ENCODE measurements at places on chromosomes 4 and X. TPM values are rescaled to one million over a fixed set of nuclear protein-coding genes. Genes with fewer than 3 reads are reported as not detected.

DNA sequence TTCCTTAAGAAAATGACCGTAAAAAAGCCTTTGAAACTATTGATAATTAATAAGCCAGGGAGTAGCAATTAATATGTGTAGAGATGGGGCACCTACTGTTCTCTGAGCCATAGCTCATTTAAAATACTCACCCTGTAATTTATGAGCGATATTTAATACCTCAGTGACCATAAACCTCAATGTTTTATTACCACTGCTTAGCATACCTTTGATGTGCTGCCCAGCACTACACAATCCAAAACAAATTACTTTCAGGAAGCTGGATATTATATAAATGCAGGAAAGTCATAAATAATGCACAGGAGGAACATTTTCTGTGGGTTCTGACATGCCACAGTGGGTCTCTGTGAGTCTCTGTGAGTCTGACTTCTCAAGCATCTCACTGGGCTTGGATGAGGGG lies 166.1 kb upstream of the RPL34 start:
- DNase-seq, result no peak
- no peak overlapping the region for H3K27ac ChIP-seq
- no peaks in the 10 kb centered on the region for H3K36me3 ChIP-seq
- no peak overlapping the region for H3K4me3 ChIP-seq
- no peaks in the 10 kb centered on the region for H3K4me1 ChIP-seq
- peaks cover 3% of the 10 kb centered on the region for H3K27me3 ChIP-seq

GRCh38 chr4:158873795-158874401 lies 105.1 kb downstream of the FNIP2 start:
- peaks cover 8% of the 10 kb centered on the region for H3K4me1 ChIP-seq
- no peak overlapping the region for H3K4me3 ChIP-seq
- peaks cover 9% of the 10 kb centered on the region for H3K36me3 ChIP-seq
- no peaks in the 10 kb centered on the region for H3K27me3 ChIP-seq

GRCh38 chr4:24753519-24753918 lies 41.9 kb upstream of the SOD3 start:
- H3K27ac ChIP-seq, result no peak overlapping the region
- H3K4me3 ChIP-seq, result no peak overlapping the region
- H3K4me1 ChIP-seq, result no peaks in the 10 kb centered on the region
- no peaks in the 10 kb centered on the region for H3K36me3 ChIP-seq
- no peak for DNase-seq

GRCh38 chrX:97401154-97401553 lies 517.4 kb downstream of the RPA4 start:
- H3K4me3 ChIP-seq, result no peak overlapping the region
- DNase-seq, result no peak
- H3K27ac ChIP-seq, result no peak overlapping the region
- H3K4me1 ChIP-seq, result no peaks in the 10 kb centered on the region
- H3K27me3 ChIP-seq, result no peaks in the 10 kb centered on the region

- H3K4me1 ChIP-seq, result no peaks in the 10 kb centered on the region
- no peak overlapping the region for H3K27ac ChIP-seq
- no peak overlapping the region for H3K4me3 ChIP-seq
- no peaks in the 10 kb centered on the region for H3K36me3 ChIP-seq
- DNase-seq, result no peak
Measured at GRCh38 chr4:101264993-101265815, 82.1 kb downstream of the PPP3CA start.

DNA sequence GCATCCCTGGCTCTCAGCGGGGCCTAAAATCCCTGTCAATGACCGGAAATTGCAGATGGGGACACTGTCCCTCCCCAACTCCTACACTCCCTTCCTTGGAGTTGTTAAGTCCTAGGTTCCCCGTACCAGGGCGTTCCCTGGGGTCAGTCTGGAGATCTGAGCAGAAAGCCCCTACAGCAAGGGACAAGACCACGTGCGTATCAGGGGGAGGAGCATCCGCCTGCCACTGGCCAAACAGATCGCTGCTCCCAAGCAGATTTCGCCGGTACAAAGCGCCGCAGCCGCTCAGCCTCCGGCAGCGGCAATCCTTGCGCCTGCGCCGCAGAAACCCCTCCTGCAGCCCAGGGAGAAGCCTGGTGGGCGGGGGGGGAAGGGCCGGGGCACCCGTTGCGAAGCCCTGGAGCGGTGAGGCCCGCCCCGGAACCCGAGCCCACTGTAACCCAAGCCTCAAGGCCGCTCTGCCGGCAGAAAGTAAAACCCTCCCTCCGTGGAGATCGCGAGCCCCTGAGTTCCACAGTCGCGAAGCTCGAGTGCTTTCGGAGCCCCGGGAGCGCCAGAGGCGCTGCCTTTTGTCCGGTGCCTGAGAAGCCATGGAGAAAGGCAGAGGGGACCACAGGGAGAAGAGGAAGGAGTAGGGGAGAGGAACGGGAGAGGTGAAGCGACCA lies 2.7 kb downstream of the CRMP1 start:
- H3K36me3 ChIP-seq, result no peaks in the 10 kb centered on the region
- no peak overlapping the region for H3K4me3 ChIP-seq
- H3K27me3 ChIP-seq, result peaks cover 37% of the 10 kb centered on the region
- H3K4me1 ChIP-seq, result peaks cover 6% of the 10 kb centered on the region
- DNase-seq, result no peak

GRCh38 chrX:13101441-13102139 lies 57.2 kb upstream of the FAM9C start:
- no peak overlapping the region for H3K27ac ChIP-seq
- no peaks in the 10 kb centered on the region for H3K27me3 ChIP-seq
- H3K4me1 ChIP-seq, result no peaks in the 10 kb centered on the region
- peak; percentile 69 for DNase-seq
- H3K36me3 ChIP-seq, result no peaks in the 10 kb centered on the region

- H3K4me1 ChIP-seq, result no peaks in the 10 kb centered on the region
- no peaks in the 10 kb centered on the region for H3K36me3 ChIP-seq
- no peak overlapping the region for H3K27ac ChIP-seq
- no peak for DNase-seq
Measured at GRCh38 chr4:121376556-121376955, 4.3 kb downstream of the QRFPR start.

DNA sequence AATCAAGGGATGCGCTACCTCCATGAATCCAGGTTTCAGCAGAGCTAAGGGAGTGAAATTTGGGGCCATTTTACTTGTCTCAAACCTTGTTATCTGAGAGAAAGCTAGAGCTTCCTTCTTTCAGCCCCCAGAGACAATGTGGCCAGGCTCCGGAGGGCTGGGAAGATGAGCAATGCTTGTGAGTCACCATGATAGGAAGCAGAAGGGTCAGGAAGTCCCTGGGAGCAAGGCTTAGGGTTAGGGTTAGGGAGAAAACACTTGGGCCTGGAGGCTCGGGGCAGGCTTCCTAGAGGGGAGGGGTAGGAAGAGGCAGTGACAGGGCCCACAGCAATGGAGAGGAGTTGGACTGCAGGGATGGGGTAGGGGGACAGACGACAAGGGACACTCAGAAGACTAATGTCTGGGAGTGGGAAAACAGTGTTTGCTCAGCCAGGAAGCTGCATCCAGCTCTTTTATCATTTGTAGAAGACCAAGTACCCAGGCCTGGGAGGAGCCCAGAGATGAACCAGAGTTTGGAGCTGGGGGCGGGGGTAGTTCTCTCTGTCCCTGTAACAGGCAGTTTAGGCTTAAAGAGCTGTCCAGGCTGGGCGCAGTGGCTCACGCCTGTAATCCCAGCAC lies 16.4 kb upstream of the PORCN start:
- H3K27ac ChIP-seq, result no peak overlapping the region
- DNase-seq, result no peak
- no peak overlapping the region for H3K4me3 ChIP-seq
- H3K4me1 ChIP-seq, result peaks cover 15% of the 10 kb centered on the region
- no peaks in the 10 kb centered on the region for H3K36me3 ChIP-seq

- H3K27ac ChIP-seq, result no peak overlapping the region
- H3K4me1 ChIP-seq, result peaks cover 34% of the 10 kb centered on the region
- DNase-seq, result peak; percentile 15
- H3K36me3 ChIP-seq, result no peaks in the 10 kb centered on the region
- peak overlapping the region; percentile 32 for H3K4me3 ChIP-seq
Measured at GRCh38 chr4:78058591-78059523, 1.7 kb downstream of the FRAS1 start.

DNA sequence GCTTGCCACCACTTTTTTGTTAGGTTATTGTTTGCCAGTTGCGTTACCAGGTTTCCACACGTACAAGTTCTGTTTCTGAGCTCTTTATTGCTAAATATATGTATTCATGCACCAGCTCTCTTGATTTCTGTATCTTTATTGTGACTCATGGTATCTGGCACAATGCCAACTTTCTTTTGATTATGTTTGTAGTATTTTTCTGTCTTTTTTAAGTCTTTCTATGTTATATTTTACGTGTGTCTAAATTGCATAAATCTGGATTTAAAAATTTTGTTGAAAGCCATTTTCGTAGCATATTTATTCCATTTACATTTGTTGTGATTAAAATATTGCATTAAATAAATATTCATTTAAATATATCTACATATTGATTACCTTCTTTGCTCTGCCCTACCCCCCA lies 73.8 kb downstream of the KDM6A start:
- H3K36me3 ChIP-seq, result no peaks in the 10 kb centered on the region
- H3K4me1 ChIP-seq, result peaks cover 4% of the 10 kb centered on the region
- DNase-seq, result no peak

DNA sequence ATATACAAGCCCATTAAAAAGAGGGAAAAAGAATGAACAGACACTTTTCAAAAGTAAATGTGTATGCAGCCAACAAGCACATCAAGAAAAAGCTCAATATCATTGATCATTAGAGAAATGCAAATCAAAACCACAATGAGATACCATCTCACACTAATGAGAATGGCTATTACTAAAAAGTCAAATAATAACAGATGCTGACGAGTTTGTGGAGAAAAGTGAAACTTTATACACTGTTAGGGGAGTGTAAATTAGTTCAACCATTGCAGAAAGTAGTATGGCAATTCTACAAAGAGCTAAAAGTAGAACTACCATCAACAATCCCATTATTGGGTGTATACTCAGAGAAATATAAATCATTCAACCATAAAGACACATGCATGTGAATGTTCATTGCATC lies 203.0 kb downstream of the ARAP2 start:
- H3K36me3 ChIP-seq, result no peaks in the 10 kb centered on the region
- H3K27ac ChIP-seq, result no peak overlapping the region
- no peaks in the 10 kb centered on the region for H3K4me1 ChIP-seq
- H3K27me3 ChIP-seq, result no peaks in the 10 kb centered on the region
- no peak for DNase-seq

DNA sequence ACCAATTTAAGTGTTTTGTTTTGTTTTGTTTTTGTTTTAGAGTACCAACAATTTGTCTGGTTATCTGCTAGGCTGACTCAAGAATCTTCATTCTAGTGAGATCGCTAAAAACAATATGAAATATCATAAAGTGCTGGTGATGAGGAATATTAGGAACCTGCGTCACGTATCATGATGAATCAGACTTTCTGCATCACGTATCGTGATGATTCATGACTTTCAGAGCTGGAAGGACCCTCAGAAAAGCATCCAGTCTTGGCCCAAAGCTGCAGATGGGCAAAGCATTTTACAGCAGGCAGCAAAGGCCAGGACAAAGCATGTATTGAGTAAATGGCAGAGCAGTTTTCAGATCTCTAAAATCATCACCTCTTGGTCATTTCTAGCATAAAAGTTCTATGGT lies 278.0 kb upstream of the BOD1L1 start:
- H3K4me3 ChIP-seq, result no peak overlapping the region
- no peaks in the 10 kb centered on the region for H3K4me1 ChIP-seq
- no peak overlapping the region for H3K27ac ChIP-seq

- H3K4me1 ChIP-seq, result peaks cover 71% of the 10 kb centered on the region
- H3K4me3 ChIP-seq, result no peak overlapping the region
- H3K36me3 ChIP-seq, result no peaks in the 10 kb centered on the region
- peak overlapping the region; percentile 27 for H3K27ac ChIP-seq
- no peaks in the 10 kb centered on the region for H3K27me3 ChIP-seq
Measured at GRCh38 chrX:153816831-153817690, 13.3 kb downstream of the PDZD4 start.

DNA sequence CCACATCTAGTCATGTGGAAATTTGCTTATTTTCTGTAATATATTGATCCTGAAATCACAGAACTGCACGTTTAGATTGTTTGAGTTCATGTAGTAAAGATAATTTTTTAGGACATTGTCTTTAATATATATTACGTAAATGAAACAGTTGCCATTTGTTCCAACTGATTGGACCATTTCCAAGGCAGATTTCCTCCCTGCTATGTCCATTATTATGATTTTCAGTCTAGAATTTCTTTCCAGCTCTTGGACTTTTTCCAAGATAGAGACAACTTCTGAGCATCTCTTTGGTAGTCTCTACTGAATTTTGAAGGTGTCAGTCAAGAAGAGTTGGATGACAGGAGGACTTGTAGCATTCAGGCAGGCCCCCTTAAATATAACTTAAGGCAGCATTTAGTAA lies 94.6 kb downstream of the STIM2 start:
- no peak overlapping the region for H3K27ac ChIP-seq
- H3K36me3 ChIP-seq, result peaks cover 9% of the 10 kb centered on the region
- DNase-seq, result no peak
- no peak overlapping the region for H3K4me3 ChIP-seq
- no peaks in the 10 kb centered on the region for H3K4me1 ChIP-seq
- no peaks in the 10 kb centered on the region for H3K27me3 ChIP-seq

- H3K4me1 ChIP-seq, result peaks cover 22% of the 10 kb centered on the region
- H3K27ac ChIP-seq, result no peak overlapping the region
- no peaks in the 10 kb centered on the region for H3K36me3 ChIP-seq
- H3K27me3 ChIP-seq, result no peaks in the 10 kb centered on the region
- no peak for DNase-seq
Measured at GRCh38 chr4:37994569-37994968, 34.4 kb downstream of the PTTG2 start.

- H3K27me3 ChIP-seq, result no peaks in the 10 kb centered on the region
- H3K27ac ChIP-seq, result no peak overlapping the region
- DNase-seq, result no peak
- H3K4me3 ChIP-seq, result no peak overlapping the region
- H3K36me3 ChIP-seq, result no peaks in the 10 kb centered on the region
Measured at GRCh38 chrX:68763481-68763880, 65.3 kb upstream of the EFNB1 start.

GRCh38 chrX:26586570-26586969 lies 370.6 kb downstream of the MAGEB5 start:
- H3K36me3 ChIP-seq, result no peaks in the 10 kb centered on the region
- DNase-seq, result no peak
- H3K27ac ChIP-seq, result no peak overlapping the region
- H3K4me3 ChIP-seq, result no peak overlapping the region
- no peaks in the 10 kb centered on the region for H3K4me1 ChIP-seq

The NHSL2 gene
- 15.0 TPM for total RNA-seq

The CT45A5 gene
- total RNA-seq, result not detected

The TRIM60 gene
- not detected for total RNA-seq

The TASL gene
- 2.2 TPM for total RNA-seq

The CT45A3 gene
- total RNA-seq, result not detected

The GPR143 gene
- total RNA-seq, result not detected

The ATP8A1 gene
- 156 TPM for total RNA-seq

The VCX gene
- total RNA-seq, result not detected

The RS1 gene
- not detected for total RNA-seq

The GSPT2 gene
- 8.5 TPM for total RNA-seq

The HELT gene
- total RNA-seq, result not detected

The CFAP47 gene
- not detected for total RNA-seq

The GAGE1 gene
- total RNA-seq, result not detected
